Amygdala (tissue), 56 donors: ENCODE measurements at places on chromosomes 2 and 18.

DNA sequence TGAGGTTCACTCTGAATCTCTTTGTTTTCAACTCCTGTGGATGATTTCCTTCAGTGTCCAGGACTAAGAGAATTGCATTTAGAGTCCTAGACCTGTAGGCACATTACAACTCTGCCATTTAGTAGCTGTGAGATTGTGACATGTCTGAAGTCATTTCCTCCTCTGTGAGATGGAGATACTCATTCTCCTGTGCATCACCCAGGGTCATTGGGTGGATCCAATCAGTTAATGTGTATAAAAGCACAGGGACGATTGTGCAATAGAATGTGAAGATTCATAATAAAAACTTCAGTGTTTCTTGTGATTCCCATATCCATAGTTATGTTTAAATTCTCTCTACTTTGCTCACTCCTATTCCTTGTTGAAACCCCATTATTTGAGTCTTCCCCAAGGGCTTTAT, 113.6 kb downstream of the DIS3L2 start:
- no peak for DNase-seq

- no peak for DNase-seq
These were observed 111.4 kb upstream of the OTOS start for GRCh38 chr2:240251848-240252190.

DNA sequence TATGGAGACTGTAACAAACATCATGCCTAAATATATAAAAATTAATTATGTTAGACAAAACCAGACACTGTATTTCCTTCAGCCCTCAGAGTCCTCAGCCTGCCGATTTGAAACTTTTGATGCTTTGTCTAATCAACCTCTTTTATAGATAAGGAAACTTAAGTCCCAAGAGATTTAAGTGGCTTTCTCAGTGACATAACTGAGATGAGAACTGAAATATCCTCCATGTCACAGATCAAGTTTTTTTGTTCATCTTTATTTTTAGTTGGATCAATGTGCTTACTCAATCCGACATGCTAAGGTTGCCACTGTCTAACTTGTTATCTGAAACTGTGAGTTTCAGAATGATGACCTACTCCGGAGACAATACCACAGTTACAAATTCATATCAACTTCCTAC, 72.3 kb downstream of the BARD1 start:
- no peak for DNase-seq

GRCh38 chr2:146461068-146461467, 1383.8 kb upstream of the ACVR2A start:
- no peak for DNase-seq

DNA sequence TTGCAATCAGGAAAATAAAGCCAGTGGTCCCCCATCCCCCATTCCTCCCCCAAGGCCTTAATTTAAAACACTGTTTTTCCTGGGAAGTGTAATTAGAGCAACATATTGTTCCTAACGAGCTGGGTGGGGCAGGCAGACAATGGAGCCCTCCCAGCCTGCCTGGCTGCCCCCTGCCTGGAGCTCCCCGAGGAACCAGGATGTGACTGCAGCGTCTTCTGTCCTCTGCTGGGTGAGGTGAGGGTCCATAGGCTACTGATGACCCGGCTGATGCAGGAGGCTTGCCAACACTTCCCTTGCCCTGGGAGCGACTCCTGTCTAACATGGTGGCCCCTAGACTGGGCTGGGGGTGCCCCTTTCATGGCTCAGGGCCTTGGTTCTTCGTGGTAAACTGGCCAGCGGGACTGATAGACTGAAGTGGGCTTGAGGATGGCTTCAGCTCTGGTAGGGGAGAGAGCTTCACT, 152.4 kb downstream of the DYSF start:
- DNase-seq, result no peak

DNA sequence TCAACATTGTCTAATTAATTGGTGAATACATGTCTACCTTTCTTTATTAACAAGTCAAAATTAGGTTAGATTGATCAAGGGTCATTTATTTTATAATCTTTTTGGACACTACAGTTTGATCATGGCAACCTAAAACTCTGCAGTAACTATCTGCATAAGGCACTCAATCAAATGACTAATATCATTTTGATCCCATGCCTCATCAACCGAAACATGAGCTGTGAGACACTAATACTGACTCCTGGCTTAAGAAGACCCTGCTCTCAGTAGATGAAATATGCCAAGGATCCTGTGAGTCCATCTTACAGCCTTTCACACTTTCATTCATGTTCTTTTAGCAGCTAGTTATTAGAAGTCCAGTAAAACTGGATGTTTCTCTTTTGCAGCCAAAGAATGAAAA, 169.4 kb upstream of the CAVIN2 start:
- DNase-seq, result no peak

DNA sequence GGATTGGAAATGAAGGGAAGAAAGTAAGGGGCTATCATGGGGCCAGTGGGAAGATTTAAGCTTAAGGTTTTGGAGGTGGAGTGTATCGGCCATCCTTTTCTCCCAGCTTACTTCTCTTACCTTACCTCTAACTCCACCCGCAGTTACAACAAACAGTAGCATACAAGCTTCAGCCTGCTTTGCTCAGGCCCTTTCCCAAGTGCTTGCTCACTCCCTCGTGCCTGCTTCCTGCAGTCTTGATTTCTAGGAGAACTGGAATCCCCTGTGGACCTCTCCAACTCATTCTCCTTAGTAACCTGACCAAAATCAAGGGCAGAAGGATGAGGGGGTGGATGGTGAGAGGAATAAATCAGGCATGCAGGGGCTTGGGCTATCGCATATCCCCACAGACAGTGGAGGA, 5.8 kb upstream of the LYG2 start:
- no peak for DNase-seq

DNA sequence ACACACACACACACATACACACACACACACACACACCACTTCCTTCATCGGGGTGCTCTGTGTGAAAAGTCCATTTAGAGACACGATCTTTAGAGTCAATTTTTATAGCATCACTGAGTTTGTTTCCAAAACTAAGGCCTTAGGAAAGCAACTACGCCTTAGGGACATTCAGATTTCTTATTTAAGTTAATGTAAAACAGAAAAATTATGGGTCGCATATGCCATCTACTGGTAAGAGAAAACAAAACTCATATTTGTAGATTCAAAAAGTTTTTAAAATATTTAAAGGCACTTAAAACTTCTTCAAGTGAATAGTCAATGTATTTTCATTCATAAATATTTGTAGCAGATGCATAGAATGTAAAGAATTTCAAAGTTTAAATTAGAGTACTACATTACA, 166.2 kb downstream of the ATAD2B start:
- no peak for DNase-seq
